NCI-H1048 (cell line): ENCODE measurements at places on chromosomes 12 and 14.

DNA sequence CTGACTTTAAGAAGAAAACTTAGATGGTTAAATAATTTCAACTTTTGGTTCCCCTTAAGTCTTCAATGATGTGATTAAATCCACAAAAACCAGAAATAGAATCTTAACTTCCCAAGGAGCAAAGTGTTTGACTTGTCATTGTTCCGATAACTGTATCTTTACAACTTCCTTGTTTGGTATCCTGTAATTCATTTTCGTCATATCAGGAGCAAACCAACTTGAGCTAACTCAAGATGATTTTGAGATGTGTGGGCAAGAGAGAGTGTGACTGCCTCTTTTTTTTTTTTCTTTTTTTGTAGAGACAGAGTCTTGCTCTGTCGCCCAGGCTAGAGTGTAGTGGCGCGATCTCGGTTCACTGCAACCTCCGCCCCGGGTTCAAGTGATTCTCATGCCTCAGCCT, 25.3 kb downstream of the DRAM1 start:
- DNase-seq = no peak

GRCh38 chr12:117914686-117915085, 54.1 kb downstream of the KSR2 start:
- DNase-seq = no peak

GRCh38 chr12:46933947-46934346, 108.2 kb upstream of the SLC38A4 start:
- DNase-seq = no peak

GRCh38 chr12:30138483-30138882, 354.7 kb upstream of the TMTC1 start:
- DNase-seq = no peak

DNA sequence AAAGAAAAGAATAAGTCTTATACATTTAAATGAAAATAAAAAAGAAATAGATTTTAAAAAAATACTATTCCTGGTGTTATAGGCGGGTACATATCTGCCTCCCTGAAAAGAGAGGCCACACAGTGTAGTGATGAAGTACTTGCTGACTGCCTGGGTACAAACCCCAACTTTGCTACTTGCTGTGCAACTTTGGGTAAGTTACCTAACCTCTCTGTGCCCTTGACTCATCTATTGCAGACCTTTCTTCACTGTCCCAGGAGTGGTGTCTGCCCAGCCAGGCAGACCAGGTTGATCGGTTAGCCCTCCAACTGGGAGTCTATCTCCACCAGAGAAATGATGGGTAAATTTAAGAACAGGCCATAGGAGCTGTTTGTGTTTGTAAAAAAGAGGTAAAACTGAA, 82.0 kb downstream of the SLC24A4 start:
- DNase-seq = no peak

DNA sequence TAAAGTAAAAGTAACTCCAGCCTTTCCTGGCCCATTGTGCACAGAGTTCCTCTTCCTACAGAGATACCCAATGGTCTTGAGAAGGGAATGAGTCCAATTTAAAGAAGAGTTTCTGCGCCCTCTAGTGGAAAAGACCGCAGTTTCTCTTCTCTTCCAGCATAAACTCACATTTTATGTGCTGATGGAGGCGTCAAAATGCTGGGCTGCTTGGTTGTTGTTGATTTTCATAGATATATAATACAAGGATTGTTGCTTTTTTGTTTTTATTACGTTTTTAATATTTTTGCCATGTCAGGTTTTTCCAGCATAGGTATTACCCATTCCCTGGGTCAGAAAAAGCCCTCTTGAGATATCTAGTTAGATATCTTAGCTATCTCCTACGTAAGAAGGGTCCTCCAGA, 356.9 kb upstream of the STXBP6 start:
- DNase-seq = no peak

GRCh38 chr12:45938566-45938965, 51.8 kb downstream of the SCAF11 start:
- DNase-seq = no peak

- no peak for DNase-seq
These were observed 25.9 kb downstream of the SLC11A2 start for GRCh38 chr12:51000245-51000644.

- DNase-seq = no peak
These were observed 61.3 kb upstream of the RESF1 start for GRCh38 chr12:31897781-31898503.

DNA sequence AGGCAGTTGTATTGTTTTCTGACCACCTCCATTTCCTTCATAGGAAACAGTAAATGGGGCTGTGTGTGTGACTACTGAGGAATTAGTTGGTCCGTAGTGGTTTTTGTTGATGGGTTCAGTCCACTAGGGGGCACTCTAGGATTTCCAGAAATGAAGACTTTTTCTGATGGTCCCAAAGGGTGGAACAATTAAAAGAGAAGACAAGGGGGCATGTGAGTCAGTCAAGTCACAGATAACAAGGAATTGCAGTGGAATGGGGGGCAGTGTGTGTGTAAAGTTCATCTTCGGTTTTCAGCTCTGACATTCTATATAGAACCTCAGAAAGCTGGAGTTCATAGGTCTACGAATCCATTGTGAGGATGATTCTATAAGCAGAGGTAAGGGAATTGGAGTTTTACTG, 186.6 kb upstream of the OR4E1 start:
- no peak for DNase-seq

DNA sequence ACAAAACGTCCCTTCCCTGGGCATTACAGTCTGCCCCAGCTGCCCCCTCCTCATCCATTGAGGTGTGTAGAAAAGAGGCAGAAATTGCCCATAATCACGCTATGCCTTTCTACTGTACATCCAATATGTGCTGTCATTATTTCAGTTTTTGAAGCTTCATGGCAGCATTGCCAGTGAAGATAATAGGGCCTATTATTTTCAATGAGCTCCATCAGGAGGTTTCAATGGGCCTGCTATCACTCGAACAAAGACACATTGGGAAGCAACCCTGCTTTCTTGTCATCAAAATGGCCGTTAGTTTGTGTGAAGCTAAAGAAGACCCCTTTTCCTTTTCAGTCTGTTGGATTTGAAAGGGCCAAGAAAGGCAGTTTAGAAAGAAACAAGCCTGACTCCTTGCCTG, 653.8 kb downstream of the NOVA1 start:
- no peak for DNase-seq

DNA sequence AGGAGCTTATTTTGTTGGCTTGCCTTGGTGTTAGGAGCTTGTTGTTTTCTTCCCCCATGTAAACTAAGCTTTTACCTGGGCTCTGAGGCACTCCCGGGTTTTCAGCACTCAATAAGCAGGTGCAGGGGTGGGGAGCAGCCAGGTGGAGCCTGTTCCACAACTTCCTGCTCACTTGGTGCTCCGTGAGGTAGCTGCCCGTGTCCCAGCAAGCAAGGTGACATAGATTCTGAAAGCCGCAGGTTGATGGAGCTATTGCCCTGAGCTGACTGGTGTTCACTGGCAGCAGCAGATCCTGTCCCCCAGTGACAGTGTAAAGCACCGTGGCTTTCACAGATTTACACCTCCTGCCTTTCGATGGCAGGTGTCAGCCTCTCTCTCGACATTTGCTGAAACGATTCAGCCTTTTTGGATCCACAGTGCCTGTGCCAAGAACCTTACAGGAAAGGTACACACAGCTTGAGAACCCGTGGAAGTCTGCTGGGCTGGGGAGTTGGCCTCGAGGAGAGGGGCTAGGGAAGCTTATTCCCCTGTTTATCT, 295.7 kb upstream of the FKBP4 start:
- DNase-seq = no peak

- DNase-seq = peak; percentile 66
These were observed 3.7 kb downstream of the UNC119B start for GRCh38 chr12:120713861-120714482.

DNA sequence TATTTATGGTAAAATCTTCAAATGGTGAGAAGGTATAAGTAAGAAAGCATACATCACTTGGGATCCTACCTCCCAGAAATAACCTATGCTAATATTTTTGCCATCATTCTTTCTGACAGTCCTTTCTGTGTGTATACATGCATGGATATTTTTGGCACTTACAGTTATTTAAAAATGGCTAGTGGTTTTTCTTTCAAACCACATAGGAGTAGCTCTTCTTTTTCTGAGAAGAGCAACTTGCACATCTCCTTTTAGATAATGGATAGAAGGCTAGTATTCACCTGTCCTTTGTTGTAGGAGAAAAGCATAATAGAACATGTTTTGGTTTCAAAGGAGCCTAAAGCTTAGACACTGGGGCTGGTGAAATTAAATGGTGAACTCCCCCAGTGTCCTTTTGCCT, 87.3 kb downstream of the EMP1 start:
- no peak for DNase-seq

DNA sequence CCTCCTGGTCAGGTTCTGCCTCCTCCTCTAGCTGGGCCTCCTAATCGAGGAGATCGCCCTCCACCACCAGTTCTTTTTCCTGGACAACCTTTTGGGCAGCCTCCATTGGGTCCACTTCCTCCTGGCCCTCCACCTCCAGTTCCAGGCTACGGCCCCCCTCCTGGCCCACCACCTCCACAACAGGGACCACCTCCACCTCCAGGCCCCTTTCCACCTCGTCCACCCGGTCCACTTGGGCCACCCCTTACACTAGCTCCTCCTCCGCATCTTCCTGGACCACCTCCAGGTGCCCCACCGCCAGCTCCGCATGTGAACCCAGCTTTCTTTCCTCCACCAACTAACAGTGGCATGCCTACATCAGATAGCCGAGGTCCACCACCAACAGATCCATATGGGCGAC, 19.3 kb downstream of the CPSF6 start:
- no peak for DNase-seq

- DNase-seq = no peak
These were observed 9.0 kb upstream of the CD163 start for GRCh38 chr12:7512553-7512952.
